ENCODE measurements at places on chromosomes 4 and X. TPM values are rescaled to one million over a fixed set of nuclear protein-coding genes. Genes with fewer than 3 reads are reported as not detected.

SSX4 gene
- total RNA-seq: not detected

USP17L17 gene
- not detected for total RNA-seq

CAPN6 gene
- total RNA-seq: not detected

CNKSR2 gene
- total RNA-seq: 7.1 TPM

NOX1 gene
- total RNA-seq: not detected

DNA sequence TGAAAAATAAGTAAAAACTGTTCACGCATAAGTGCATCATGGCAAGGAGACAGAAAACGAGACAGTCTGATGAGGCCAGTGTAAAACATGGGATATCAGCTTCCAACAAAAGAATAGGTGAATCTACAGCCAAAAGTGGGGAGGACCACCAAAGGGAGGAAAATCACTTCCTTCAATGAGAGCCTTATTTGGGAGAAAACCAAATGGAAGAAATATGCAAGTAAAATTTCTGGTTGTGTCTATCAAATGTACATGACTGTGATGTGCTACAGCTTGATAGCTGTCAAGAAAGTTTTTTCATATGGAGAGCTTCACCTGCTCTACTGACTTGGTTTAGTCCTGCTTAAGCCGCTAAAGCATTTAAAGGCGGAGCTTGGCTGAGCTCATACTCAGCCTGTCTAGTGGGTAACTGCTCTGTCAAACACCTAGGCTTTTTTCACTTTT is 66.2 kb downstream of the MAGEA1 start:
- no peak for DNase-seq

GRCh38 chr4:53962516-53963225 is 101.7 kb downstream of the CHIC2 start:
- DNase-seq: no peak

GRCh38 chrX:53714580-53715345 is 28.2 kb upstream of the HUWE1 start:
- peak; percentile 91 for DNase-seq

- DNase-seq: no peak
Observed at GRCh38 chr4:110164251-110164650, 34.2 kb downstream of the ELOVL6 start.

DNA sequence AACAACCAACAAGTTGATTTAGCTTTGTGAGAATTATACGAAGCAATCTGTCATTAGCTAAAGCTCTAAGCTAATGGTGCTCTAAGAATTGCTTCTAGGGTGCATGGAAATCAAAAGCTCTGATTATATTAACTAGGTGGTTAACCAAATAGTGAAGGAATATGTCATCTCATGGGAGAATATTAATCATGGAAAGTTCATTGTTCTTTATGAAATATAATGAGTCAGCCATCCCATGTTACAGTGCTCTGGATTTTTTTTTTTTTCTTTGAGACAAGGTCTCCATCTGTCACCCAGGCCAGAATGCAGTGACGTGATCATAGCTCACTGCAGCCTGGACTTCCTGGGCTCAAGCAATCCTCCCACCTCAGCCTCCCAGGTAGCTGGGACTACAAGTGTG is 10.5 kb downstream of the DCAF8L2 start:
- no peak for DNase-seq

- no peak for DNase-seq
Observed at GRCh38 chrX:154401045-154401799, 3.0 kb downstream of the RPL10 start.

DNA sequence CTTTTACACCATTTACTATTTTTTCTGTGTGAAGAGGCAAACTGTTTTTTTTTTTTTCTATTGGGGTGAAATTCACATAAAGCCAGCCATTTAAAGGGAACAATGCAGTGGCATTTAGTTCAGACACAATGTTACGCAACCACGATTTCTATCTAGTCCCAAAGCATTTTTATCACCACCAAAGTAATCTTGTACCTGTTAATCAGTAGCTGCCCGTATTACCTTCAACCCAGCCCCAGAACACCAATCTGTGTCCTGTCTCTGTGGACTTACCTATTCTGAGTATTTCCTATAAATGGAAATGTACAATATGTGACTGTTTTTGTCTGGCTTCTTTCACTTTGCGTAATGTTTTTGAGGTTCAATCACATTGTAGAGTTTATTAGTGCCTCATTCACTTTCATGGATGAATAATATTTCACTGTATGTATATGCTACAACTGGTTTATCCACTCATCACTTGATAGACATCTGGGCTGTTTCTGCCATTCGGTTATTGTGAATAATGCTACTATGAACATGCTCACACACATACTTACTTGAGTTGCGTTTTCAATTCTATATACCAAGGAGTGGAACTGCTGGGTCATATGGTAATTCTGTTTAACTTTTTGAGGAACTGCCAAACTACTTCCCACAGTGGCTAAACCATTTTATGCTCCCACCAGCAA is 116.2 kb downstream of the CDS1 start:
- no peak for DNase-seq
